CD4-positive, alpha-beta T cell treated with Interleukin-15 for 4 hours (primary cell): ENCODE measurements at places on chromosomes 7 and 10.

DNA sequence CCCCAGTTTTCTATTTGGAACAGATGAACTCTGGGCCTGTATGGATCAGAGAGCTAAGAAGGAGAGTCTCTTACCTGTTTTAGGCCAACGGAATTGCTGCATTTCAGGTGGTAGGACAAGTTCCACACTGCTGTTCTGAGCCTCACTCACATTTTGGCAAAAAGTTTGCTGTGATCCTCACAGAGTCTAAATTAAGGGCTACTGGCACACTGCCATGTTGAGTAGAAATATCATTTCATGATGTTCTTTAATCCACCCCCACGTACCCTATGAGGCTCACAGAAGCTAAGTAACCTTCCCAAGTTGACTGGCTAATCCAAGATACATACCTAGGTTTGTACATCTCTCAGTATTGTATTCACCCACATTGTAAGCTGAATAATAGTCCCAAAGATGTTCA is 447.2 kb downstream of the INHBA start:
- no peak for DNase-seq

DNA sequence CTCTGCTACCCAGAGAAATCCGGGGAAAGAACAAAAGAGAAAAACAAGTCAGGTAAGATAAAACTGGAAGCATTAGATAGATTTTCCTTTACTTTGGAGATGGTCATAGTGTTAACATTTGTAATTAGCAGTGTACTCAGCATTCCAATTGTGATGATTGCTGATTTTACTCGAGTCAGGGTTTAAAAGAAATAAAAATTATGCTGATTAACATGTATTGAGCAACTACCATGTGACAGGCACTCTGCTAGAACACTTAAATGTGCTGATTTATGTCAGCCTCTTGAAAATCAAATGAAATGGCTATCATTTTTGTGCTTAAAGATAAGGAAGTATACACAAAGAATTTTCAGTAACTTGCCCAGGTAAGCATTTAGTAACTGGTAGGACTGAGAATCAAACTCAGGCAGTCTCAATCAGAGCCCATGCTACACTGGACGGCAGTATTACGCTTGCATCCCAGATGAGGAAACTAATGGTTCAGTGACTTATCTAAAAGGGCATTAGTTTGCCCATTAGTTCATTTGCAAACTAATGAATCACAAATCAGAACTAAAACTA is 735.1 kb upstream of the SORCS1 start:
- DNase-seq, result no peak

DNA sequence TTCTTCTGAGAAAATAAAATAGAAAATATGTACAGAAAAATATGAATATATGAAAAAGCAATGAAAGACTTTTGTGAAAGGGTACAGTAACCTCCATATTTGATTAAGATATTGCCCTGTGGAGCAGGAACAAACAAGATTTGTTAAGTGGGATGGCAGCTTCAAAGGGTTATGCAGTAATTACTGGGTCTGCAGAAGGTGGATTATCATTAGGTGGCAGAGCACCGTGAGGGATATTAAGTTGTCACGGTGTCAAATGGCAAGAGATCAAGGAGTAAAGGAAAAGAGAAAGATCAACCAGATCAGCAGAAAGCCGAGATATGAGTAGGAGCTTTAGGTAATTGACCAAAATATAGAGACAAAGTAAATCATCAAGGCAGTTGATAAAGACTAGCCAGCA is 44.1 kb downstream of the DGKB start:
- no peak for DNase-seq

DNA sequence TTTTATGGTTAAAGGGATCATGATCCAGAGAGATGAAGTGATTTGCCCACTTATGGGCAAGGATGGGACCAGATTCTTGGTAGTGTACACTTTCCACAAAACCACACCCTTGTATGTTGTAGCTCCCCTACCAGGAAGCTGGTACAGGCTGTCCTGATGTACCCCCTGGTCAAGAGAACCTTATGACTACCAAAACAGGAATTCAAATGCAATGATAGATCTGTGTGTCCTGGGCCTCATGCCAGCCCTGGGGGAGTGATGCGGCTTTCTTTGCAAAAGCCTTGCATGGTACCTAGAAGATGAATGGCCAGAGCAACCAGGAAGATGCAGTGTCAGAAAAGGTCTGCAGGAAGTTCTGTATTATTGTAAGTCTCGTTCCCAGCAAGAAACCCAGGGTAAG is 94.9 kb upstream of the AGK start:
- DNase-seq, result no peak

DNA sequence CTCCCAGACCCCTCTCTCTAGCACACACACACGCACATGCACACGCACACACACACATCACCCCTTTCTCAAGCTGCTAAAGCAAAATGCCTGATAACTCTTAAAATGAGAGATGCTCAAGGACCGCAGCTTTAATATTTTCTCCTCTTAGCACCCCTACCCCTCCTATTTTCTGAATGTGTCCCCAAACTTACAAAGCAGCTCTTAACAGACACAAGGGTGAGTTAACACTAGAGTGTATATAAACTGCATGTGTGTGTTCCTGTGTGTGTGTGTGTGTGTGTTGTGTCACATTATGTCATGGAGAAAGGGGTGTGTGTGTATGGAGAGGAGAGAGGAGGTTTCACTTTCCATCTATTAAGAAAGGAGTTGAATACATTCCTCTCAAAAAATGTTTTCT is 1.3 kb downstream of the PTN start:
- no peak for DNase-seq

DNA sequence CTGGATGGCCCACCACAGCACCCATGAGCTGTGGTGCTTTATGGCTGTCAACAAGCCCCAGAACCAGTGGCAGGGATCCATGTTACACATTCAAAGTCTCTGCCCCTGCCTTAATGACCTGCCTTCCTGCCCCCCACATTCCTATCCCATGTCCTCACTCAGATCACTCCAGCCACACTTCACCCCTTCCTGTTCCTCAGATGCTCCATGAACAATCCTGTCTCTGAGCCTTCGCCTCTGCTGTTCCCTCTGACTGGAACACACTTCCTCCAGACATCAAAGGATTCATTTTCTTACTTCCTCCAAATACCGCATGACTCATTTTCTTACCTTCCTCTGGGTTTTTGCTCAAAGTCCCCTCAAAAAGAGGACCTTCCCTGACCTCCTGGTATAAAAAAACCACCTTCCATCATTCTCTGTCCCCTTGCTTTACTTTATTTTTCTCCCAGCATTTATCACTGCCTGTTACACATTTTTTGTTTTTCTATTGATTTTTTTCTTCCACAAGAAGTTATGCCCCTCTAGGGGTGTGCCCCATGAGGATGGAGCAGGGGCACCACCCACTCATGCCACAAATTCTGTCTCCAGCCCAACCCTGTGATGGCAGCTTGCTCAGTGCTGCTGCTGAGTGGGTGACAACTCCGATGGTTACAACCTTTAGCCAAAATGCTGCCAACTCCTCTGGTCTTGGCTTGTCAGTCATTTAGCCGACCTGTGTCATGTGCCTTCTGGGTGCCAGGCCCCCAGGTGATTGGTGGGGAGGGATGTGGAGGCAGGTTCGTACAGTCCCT is 18.2 kb downstream of the COL13A1 start:
- DNase-seq, result no peak

DNA sequence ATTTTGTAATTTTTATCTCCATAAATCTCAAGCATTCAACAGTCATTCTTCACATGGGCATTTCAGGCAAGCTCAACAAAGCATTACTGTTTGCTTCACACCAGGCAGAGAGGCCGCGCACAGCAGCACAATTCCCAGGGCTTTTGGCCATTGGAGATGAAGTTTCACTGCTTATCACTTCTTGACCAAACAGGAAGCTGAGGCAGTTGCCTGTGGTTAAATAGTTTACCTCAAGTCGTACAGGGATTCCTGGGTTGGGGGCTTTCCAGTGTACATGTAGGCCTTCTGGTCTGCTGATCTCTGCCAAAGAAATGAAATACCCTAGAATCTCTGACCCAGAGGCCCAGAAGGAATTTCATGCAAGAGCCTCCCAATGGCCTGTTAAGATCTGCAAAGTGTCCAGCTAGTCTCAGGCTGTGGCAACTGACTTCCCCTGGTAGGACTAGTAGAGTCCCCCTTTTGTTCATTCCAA is 11.2 kb upstream of the PRDX3 start:
- no peak for DNase-seq

GRCh38 chr10:26737730-26738129 is 40.2 kb downstream of the PDSS1 start:
- DNase-seq, result peak; percentile 36
